ENCODE measurements at places on chromosomes 2 and 18. TPM values are rescaled to one million over a fixed set of nuclear protein-coding genes. Genes with fewer than 3 reads are reported as not detected.

Gene CXCR1
- 0.26 TPM for total RNA-seq

Gene VIT
- 10.0 TPM for total RNA-seq

Gene HAAO
- 10.6 TPM for total RNA-seq

Gene APCDD1
- total RNA-seq: 70.8 TPM

Gene NFU1
- total RNA-seq: 44.2 TPM

Gene RUFY4
- total RNA-seq: not detected

DNA sequence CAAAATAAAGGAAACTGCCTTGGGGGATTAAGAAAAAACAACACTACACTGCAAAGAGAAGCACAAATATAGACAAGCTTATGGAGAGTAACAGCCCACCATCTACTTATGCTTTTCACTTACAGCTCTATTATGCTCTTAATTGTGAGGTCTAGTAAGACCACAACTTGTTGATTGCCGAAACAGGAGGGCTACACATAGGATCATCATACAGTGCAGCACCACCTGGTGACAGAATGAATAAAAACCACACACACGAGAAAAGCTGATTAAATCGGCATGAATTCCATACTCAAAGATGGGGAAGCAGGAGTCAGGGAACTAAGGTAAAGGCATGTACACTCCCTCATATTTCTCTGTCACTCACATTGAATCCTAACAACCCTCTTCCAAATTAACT is 259.2 kb downstream of the IKZF2 start:
- DNase-seq: no peak

DNA sequence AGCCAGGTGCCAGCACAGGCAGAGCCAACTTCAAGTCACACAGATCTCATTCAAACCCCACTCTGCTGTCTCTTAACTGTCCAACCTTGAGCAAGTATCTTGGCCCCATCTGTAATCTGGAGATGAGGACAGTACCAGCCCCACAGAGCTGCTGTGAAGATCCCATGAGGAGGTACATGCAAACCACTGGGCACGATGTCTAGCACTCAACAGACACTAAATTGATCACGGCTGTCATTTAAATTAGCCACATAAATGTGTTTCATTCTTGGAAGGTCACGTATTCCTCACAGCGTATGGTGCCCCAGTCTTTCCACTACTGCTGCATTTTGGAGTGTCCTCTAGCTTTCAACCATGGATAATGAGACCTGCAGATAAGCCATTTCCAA is 167.6 kb upstream of the ID2 start:
- DNase-seq: no peak

- no peak for DNase-seq
Observed at GRCh38 chr2:215668378-215668775, 232.5 kb upstream of the FN1 start.

DNA sequence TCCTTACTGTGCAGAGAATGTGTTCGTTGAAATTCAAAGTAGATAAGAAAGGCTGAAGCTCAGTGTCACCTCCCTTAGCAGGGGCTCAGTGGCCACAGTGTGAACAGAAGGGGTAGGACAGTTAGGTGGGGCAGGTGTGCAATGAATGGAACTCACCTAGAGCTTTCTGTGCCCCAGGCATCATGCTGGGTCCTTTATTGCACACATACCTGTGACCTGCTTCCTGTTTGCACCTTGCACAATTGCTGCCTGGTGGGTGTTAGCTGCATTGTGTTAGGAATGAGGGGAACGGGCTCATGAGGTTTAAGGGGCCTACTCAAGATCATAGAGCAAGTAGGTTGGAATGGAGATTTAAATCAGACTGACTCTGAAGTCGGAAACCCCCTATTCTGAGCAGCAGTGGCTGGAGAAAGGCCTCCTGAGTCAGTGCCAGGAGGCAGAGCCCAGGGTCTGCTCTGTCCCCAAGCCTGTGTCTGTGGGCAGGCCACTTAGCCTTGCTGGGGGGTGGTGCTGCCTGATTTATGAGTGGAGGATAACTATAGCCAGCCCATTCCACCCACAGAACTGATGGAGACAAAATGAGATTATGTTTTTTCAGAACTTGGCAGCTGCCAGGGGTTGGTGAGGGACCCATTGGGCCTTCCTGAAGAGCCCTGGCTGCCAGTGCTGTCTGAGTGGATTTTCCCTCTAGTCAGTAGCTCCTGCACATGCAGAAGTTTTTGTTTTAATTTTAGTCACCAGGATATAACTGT is 76.2 kb downstream of the NPAS2 start:
- no peak for DNase-seq

DNA sequence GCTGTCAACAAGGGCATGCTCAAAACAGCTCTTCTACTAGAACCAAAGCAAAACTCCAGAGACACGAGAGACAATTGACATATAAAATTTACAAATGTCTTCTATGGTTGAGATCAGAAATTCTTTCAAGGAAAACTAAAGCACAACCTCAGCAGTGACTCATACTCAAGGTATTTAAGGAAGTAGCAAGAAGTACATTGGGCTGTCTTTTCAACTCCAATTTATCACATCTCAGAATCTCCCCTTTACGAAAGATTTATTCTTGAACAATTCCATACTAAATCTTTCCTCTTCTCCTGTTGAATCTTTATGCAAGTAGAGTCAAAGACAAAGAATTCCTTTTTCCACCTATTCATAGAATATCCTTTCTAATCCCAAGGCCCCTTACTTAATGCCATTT is 324.0 kb downstream of the IRS1 start:
- no peak for DNase-seq

- DNase-seq: no peak
Observed at GRCh38 chr2:85806358-85807118, 52.7 kb downstream of the ATOH8 start.

DNA sequence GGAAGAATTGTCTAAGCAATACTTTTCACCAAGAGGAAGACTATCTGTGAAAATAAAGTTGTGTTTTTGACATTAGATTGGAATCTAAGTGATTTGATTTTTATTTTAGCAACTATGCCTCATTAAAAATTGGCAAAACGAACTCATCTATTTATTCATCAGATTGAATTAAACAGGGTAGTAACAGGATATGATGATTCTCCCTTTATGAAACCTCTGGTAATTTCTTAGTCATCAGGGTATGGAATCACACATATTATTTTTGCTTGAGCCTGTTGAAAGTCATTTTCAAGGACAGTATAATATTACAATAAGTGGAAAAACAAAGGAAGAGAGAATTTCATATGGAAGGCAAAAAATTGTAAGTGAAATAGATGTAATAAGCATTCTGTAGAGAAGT is 22.0 kb downstream of the ZNF804A start:
- no peak for DNase-seq

DNA sequence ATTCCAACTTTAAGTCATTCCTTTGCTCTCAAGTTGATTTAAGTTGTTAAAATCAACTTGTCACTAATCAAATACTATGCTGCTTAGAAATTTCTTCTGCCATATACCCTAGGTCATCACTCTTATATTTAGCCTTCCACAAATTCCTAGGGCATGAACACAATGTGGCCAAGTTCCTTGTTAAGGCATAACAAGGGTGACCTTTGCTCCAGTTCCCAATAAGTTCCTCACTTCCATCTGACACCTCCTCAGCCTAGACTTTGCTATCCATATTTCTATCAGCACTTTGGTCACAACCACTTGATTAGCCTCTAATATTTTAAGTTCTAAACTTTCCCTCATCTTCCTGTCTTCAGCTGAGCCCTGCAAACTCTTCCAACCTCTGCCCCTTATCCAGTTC is 9.9 kb upstream of the TMEM37 start:
- DNase-seq: no peak

DNA sequence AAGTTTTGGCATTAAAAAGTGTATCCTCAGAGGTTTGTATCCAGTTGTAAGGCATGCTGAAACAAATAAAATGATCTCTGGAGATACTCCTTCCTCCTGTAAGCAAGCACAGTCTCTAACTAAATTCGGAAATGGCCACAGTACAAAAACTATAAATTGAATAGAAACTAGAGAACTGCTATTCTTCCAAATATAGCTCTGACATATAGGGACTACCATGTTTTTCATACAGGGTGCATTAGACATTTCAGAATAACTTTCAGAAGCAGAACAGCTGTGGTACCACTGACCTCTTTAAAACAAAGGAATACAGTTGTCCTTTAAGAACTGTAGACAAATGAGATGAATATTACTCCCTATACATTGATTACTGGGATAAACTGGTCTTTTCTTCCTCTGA is 568.5 kb downstream of the ARHGAP15 start:
- no peak for DNase-seq

- DNase-seq: no peak
Observed at GRCh38 chr18:77198663-77199062, 51.0 kb upstream of the GALR1 start.

DNA sequence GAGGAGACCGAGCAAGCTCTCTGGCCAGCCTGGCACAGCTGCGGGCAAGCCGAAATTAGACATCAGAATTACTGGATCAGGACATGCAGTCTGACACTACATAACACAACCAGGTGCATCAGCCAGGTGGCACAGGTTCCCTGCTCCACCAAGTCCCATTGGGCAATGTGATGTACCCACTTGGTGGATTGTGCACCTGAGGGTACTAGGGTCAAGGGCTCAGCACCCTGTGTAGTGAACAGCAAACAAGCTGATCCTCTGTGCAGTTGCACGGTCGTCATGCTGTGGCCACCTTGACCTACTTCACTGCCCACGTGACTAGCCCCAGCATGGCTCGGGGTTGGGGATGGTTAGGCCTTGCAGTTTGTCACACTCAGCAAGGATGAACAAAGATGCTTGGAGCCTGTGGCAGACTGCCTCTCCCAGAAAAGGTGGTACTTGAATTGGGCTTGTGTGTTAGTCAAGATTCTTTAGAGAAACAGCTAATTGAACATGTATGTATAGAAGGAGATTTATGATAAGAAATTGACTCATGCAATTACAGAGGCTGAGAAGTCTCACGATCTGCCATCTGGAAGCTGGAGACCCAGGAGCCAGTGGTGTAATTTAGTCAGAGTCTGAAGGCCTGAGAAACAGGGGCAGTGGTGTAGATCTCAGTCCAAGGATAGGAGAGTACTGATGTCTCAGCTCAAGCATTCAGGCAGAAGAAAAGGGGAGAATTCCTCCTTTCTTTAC is 71.4 kb upstream of the TMEM87B start:
- DNase-seq: no peak

DNA sequence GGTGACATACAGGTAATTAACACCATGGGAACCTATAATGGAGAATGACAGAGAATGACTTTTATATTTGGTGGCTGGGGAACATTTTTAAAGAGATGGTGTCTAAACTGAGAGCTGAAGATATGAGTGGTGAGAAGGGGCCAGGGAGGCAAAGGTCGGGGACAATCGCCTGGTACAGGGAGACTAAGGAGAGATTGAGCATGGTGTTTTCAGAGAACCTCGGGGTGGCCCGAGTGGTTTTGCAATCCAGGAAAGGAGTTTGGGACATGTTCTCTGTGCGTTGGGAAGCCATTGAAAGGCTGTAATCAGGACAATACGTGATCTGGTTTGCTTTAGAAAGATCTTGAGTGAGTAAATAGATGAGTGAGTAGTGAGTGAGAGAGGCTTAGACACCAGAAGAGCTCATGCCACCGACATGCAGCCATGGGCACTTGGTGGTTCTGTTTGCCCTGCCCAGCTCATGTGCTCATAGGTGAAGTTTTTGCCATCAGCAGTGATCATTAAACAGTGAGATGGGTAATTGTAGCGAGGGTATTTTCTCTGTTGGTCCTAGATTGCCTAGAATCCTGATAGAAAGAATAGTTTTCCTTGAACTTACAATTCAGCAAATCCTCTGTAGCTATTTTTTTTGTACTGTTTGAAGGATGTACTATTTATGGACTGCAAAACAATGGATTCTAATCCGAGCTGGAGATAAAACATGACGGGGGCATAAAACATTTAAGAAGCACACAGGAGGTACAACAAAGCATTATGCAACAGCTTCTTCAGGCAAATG is 114.7 kb downstream of the SH3RF3 start:
- no peak for DNase-seq

DNA sequence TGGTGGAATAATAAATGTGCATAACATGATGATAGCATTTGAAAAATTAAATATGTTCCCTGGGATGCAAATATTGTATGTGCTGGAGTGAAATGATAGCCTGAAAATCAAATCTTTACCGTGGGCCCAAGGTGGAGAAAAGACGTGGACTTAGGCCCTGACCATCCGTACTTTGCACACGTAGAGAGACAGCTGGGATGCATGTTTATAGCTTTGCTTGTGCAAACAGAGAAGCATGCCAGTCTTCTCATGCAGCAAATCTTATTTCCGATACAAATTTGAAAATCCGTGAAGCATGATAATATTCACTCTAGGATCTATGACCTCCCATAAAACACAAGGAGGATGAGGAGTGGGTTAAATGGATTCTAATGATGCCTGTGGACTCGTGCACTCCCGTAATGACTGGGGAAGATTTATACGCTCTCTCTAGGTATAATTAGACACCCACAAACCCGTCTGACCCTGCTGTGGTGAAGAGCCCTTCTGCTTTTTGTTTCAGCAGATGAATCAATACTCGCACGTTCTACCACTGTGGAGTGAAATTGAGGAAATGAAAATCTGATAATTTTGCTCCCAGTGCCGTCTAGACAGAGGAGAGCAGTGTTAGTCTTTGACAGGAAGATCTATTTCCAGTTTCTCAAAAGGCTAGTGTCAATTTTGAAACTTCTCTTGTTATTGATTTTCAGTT is 810.3 kb upstream of the SALL3 start:
- no peak for DNase-seq

DNA sequence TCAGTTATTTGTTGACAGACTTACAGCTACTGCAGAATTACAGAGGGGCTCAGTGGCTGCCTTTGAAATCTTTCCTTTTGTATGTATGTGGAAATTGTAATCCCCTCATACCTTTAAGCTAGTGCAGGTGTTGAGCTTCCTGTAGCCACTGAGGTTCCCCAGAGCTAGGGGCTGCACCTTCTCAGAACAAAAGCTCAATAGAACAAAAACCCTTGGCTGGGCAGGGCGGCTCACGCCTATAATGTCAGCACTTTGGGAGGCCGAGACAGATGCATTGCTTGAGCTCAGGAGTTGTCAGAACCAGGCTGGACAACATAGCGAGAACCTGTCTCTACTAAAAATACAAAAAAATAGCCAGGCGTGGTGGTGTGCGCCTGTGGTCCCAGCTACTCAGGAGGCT is 41.3 kb upstream of the CHMP1B start:
- DNase-seq: no peak

DNA sequence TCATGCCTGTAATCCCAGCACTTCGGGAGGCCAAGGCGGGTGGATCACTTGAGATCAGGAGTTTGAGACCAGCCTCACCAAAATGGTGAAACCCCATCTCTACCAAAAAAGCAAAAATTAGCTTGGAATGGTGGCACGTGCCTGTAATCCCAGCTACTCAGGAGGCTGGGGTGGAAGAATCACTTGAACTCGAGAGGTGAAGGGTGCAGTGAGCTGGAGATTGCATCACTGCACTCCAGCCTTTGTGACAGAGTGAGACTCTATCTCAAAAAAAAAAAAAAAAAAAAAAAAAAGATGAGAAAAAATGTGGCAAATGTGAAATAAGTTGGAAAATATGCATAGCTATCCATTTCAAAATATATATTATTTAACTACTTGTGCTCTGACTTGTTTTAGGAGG is 65.0 kb downstream of the KCNS3 start:
- DNase-seq: no peak

Data from urinary bladder (tissue), 4 donors.